ENCODE measurements at places on chromosomes 1 and 21.

GRCh38 chr1:153023109-153023508, 7.9 kb upstream of the SPRR1B start:
- no peak for DNase-seq

GRCh38 chr1:243596431-243597062, 253.5 kb downstream of the AKT3 start:
- DNase-seq: peak; percentile 98

DNA sequence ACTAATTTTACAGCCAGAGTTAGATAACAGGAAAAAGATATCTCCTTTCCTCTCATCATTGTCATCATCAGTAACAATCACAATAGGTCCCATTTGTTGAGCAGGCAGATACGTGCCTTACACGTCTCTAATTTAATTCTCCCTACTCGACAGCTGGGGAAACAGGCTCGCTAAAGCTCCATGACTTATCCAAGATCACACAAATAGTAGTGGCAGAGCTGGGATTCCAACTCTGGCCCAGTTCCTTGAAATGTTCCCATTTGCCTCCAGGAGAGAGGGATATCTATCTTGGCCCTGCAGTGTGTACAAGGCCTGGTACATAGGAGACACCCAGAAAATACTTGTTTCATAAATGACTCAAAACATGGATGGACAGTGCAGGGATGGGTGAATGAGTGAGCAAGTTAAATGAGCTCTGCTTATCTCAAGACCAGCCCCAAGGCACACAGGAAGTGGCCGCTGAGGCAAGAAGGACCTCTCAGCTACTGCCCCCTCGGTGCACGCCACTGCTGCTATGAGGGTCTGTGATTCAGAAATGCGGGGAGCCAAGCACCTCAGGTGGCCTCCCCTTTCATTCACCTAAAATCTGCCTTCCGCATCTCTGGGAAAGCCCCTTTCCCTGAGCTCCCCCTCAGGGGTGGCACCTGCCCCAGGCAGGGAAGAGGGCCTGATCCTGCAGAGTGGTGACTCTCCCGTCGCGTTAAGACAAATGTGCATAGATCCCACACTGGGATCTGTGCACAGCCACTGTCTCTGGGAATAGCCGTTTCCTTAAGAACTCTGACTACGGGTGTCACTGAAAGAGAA, 3.6 kb downstream of the KCNN3 start:
- DNase-seq: peak; percentile 34

DNA sequence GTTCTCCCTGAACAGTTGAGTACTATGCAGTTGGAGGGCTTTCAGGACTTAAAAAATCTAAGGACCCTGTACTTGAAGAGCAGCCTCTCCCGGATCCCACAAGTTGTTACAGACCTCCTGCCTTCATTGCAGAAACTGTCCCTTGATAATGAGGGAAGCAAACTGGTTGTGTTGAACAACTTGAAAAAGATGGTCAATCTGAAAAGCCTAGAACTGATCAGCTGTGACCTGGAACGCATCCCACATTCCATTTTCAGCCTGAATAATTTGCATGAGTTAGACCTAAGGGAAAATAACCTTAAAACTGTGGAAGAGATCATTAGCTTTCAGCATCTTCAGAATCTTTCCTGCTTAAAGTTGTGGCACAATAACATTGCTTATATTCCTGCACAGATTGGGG, 48.7 kb upstream of the LRRC8C start:
- DNase-seq: no peak

DNA sequence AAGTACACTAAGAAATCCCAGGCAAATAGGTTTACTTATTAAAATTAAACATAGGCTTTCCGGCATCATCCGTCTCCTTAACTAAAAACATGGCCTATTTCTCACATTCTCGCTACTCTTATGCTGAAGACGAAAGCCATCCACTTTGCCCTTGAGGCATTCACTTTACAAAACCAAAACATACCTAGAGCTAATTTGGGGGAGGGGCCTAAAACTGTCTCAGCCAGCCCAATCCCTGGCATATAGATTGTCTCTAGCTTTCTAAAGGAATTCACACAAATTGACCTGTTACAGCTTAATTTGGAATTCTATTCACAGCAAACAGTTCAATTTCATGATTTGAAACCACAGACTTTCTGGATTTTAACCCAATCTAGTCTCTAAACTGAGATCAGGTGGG, 34.8 kb downstream of the SLC35D1 start:
- no peak for DNase-seq

DNA sequence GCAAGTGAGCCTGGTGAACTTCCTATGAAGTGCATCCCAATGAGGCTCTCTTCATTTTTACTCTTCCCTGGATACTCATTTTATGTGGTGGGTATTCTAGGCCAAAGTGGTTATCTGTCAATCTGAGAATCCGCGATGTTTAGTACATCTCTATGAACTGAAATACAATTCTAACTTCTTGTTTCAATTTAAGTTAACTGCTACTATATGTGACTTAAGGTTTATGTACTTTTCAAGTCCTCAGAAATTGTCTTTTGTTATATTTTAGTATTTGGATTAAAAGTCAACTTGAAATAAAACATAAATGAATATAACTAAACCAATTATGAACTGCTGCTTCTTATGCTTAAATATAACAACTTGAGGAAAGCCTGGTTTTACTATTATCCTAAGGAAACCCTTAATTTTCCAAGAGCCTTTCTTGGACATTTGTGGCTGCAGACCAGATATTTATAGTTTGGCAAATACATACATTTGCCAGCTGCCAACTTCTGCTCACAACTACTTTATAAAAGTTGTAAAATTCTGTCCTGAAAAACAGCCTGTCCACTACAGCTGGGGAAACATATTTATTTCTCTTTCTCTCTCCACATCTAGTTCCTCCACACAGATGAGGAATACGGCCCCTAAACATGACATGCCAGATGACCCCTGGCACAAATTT, 60.4 kb downstream of the ENAH start:
- DNase-seq: no peak

- peak; percentile 70 for DNase-seq
Measured at GRCh38 chr1:20992322-20993056, 184.2 kb downstream of the EIF4G3 start.

DNA sequence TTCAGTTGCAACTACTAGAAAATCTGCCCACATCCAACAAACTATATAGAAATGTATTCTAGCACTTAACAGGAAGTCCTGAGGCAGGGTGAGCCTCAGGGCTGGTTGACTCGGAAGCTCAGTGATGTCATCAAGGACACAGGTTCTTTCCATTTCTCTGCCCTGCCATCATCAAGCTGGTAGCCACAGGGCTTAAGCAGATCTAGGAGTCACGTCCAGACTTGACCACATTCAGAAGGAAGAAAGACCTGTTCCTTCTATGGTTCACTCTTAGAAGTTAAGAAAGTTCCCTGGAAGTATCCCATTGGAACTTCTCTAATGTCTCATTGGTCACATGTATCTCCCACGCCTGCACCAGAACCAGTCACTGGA, 438.1 kb downstream of the PRDM2 start:
- peak; percentile 3 for DNase-seq

GRCh38 chr1:179816196-179816960, 61.2 kb downstream of the TOR1AIP2 start:
- peak; percentile 35 for DNase-seq

GRCh38 chr1:56516539-56517252, 62.7 kb downstream of the PLPP3 start:
- DNase-seq: peak; percentile 55

DNA sequence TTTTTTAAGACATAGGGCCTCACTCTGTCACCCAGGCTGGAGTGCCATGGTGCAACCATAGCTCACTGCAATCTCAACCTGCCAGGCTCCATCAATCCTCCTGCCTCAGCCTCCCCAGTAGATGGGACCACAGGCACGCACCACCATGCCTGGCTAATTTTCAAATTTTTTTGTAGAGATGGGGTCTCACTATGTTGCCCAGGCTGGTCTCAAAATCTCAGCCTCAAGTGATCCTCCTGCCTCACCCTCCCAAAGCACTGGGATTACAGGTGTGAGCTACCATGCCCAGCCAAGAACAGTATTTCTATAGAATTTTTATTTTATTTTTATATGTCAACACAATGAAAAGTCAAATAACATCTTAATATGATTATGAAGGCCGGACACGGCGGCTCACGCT, 10.9 kb downstream of the GNB1 start:
- DNase-seq: no peak

DNA sequence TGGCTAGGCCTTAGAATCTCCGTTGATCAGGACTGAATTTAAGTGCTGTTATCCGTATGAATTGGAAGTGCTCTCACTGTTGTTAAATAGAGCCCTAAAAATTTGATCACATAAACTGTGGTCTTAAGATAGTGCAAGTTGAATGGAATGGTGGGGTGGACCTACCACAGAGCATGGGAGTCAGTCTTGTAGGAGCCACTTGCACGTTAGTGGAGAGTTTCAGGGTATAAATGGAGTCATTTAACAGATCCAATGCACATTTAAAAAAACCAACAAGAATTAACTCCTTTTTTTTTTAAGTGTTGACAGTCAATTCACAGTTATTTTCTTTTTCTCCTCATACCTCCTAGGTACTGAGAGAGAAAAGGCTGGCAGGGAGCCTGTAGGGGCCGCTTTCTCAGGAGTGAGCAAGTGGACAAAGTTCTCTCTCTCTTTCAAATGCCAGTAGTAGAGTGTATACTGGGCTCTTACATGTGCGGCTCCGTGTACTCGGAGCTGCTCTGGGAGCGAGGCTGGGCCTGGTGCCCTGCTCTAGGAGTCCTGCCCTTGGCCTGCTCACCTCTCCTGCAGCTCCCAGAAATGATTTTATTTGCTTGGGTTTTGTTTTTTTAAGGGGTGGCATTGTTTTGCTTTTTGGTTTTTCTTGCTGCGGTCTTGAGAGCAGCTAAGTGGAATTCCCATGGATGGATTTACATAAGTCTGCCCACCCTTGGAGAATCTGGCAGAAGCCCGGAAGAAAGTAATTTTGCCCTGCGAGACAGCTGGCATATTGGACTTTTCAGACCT, 91.3 kb downstream of the ATP5PO start:
- DNase-seq: no peak

GRCh38 chr1:44151332-44151731, 9.9 kb upstream of the KLF18 start:
- no peak for DNase-seq

- DNase-seq: no peak
Measured at GRCh38 chr21:27771938-27772483, 805.1 kb upstream of the ADAMTS5 start.

DNA sequence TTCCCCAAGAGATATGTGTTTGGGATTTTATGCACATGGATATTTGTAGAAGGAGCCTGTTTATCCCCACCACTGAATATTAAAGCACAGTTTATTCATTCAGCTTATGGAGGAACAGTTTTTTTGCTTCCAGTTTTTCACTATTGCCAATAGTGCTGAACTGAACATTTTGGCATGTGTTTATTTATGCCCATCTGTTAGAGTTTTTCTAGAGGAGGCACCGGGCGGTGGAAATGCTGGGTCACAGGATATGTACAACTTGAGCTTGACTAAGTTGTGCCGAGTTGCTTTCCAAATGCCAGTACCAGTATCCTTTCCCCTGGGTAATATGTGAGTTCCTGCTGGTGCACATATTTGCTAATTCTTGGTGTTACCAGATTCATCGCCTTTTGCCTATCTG, 111.3 kb downstream of the GREM2 start:
- DNase-seq: no peak

DNA sequence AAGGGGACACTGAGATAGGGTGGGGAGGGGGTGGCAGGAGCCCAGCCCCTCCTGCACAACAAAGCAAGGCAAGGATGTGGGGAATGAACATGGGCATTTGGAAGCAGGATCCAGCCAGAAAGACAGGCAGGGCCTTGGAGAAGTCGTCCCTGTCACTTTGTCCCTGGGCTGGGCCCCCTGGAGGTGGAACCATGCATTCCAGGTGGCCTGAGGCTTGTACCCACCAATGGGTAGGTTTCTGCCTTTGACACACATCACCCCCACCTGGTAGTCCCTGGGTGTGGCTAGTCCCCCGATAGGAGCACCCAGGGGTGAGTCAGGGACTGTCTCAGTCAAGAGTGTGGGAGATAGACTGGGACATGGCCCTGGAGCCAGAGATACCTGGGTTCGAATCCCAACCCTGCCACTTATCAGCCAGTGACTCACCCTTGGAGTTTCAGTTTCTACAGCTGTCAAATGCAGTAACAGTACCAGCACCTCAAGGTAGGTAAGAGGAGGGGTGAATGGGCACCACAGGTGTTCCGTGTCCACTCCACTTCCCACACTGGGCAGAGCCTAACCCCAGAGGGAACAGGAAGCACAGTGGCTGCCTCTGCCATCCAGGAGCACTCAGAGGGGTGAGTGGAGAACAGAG, 10.0 kb downstream of the PLA2G2D start:
- no peak for DNase-seq

- no peak for DNase-seq
Measured at GRCh38 chr21:31395791-31396190, 51.7 kb upstream of the TIAM1 start.

GRCh38 chr1:207156826-207157225, 52.8 kb downstream of the C4BPA start:
- DNase-seq: peak; percentile 49

DNA sequence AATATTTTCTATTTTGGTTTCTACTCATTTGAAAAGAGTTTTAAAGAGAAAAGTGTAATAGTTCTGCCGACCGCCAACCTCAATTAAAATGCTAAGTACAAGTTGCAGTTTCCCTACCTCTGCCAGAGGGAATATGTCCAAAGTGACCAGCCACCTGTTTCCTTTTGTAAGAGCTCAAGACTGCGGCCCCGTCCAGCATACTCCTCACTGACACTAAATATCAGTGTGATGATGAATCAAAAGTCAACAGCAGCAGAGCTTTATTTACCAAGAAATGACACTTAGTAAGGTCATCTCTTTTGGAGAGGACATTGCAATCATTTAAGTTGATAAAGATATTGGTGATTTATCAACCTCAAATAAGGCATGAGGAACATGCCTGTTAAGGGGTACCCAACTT, 57.4 kb upstream of the NRIP1 start:
- no peak for DNase-seq

GRCh38 chr1:28883242-28883616, 31.1 kb upstream of the EPB41 start:
- DNase-seq: no peak

DNA sequence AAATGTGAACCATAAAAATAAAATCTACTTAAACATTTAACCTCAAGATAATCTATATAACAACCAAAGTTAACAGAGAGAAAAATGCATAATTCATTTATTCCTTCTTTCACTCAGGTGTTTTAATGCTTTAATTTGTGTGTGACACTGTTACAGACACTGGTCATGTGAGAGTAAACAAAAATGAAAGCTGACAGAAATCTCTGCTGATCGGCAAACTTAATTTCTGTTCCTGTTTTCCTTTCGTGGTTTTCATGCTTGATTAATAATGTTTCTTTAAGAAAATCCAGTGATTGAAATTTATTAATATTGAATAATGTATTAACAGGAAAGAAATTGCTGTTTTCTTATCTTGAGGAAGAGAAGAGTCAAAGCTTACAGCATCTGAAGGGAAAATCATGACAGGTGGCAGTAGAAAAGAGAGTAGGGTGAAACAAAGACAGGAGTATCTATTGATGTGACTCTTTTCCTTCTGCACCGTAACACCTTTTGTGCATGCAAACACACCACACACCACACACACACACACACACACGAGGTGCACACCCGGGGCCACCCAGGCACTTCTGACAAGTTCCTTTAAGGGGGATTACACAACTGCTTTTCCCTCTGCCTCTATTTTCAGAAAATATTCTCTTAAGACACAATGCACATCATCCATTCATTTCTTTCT, 1.6 kb downstream of the OR2AK2 start:
- DNase-seq: no peak

GRCh38 chr1:85656948-85657347, 51.3 kb downstream of the ZNHIT6 start:
- no peak for DNase-seq

GRCh38 chr1:48548985-48549384, 77.0 kb upstream of the SPATA6 start:
- DNase-seq: no peak
